ENCODE measurements at places on chromosomes 3 and 15. TPM values are rescaled to one million over a fixed set of nuclear protein-coding genes. Genes with fewer than 3 reads are reported as not detected.
A peak's percentile ranks its signal among the peaks of the same experiment; 100 is the strongest.

DNA sequence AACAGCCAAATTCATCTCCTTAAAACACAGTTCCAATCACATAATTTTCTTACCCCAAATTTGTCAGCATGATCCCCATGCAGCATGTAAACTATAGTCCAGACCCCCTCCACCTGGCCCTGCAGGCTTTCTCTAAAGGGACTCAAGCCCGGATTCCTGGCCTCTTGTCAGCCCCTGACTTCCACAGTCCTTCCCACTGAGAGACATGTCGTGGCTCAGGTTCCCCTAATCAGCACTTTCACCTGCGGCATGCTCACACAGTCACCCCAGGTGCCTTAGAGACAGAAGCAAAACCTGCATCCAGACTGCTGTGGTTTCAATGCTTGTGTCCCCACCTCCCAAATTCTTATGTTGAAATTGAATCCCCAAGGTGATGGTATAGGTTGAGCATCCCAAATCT, 372.7 kb upstream of the ATP10A start:
- H3K27me3 ChIP-seq: no peaks in the 10 kb centered on the region
- H3K4me3 ChIP-seq: no peak overlapping the region
- no peaks in the 10 kb centered on the region for H3K36me3 ChIP-seq

Gene MYRIP
- total RNA-seq: 1.3 TPM

DNA sequence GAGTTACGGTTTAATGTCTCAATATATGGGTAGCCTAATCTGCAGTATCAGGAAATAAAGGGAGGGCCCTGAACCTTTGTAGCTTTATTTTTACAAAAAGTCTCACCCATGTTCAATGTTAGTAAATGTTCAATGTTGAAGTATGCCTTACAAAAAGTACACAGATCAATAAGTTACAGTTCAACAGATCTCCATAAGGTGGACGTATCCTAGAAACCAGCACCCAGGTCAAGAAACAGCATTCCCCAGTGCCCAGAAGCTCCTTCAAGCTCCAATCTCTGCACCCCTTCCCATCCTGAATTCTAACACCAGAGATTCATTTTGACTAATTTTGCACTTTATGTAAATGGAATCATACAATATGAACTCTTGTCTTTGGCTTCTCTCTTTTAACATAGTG, 31.3 kb downstream of the COLQ start:
- H3K36me3 ChIP-seq: no peaks in the 10 kb centered on the region
- no peaks in the 10 kb centered on the region for H3K4me1 ChIP-seq
- no peaks in the 10 kb centered on the region for H3K27me3 ChIP-seq
- H3K27ac ChIP-seq: no peak overlapping the region

DNA sequence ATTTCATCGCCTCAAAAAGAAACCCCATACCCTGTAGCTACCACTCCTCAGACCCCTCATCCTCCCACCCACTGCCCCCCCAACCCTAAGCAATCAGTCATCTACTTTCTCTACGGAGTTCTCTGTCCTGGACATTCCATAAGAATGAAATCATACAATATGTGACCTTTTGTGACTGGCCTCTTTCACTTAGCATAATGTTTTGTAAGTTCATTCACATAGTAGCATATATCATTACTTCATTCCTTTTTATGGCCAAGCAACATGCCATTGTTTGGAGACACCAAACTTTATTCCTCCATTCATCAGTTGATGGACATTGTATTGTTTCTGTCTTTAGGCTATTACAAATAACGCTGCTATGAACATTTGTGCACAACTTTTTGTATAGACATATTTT, 64.2 kb downstream of the TNIK start:
- H3K27me3 ChIP-seq: no peaks in the 10 kb centered on the region
- H3K27ac ChIP-seq: no peak overlapping the region
- no peak overlapping the region for H3K4me3 ChIP-seq
- no peak for DNase-seq
- H3K4me1 ChIP-seq: peaks cover 55% of the 10 kb centered on the region

GRCh38 chr3:120048355-120049041, 45.7 kb downstream of the GSK3B start:
- H3K27me3 ChIP-seq: no peaks in the 10 kb centered on the region
- H3K4me1 ChIP-seq: peaks cover 55% of the 10 kb centered on the region
- H3K4me3 ChIP-seq: no peak overlapping the region
- H3K27ac ChIP-seq: no peak overlapping the region
- no peak for DNase-seq
- H3K36me3 ChIP-seq: no peaks in the 10 kb centered on the region

DNA sequence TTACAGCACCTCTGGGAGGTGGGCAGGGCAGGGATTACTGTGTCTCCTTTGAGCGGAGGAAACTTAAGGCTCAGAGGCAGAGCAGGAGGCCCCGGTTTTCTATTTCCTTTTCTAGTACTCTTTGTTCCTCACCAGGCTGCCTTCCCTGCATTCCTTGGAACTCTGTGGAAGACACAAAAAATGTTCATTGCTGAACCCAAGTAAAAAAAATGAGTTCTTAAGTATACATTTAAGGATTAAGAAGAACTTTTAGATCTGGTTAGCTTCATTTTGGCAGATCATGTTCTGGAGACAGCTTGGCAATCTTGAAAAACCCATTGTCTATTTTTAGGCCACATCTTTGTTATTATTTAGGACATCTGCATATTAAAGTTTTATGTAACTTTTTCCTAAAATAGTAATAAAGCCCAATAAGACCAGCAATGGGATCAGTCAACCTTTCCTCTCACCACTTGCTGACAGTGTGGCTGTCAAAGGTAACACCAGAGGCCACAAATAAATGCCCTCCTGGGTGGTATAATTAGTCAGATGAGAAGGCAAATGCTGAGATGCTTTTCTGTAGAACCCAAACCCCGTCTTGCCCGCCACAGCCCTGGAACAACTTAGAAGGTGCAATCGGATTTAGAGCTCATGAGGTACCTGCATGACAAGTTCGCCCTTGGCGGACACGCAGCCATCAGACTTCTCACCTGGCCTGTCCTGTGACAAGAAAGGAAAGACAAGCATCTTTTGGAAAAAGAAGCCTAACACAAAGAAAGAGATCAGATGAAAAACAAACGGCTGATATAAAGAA, 97.2 kb downstream of the DGKG start:
- no peak for DNase-seq
- H3K27ac ChIP-seq: no peak overlapping the region

- peak overlapping the region; percentile 10 for H3K27ac ChIP-seq
- H3K4me3 ChIP-seq: no peak overlapping the region
- H3K27me3 ChIP-seq: no peaks in the 10 kb centered on the region
- peaks cover 4% of the 10 kb centered on the region for H3K4me1 ChIP-seq
- H3K36me3 ChIP-seq: no peaks in the 10 kb centered on the region
Observed at GRCh38 chr3:169510693-169511010, 152.9 kb downstream of the MECOM start.

- no peak for DNase-seq
- H3K27ac ChIP-seq: no peak overlapping the region
- H3K27me3 ChIP-seq: no peaks in the 10 kb centered on the region
- peaks cover 48% of the 10 kb centered on the region for H3K36me3 ChIP-seq
- H3K4me3 ChIP-seq: no peak overlapping the region
Observed at GRCh38 chr15:47764666-47765065, 47.4 kb downstream of the SEMA6D start.

Gene ALDH1A3
- 5.8 TPM for total RNA-seq

DNA sequence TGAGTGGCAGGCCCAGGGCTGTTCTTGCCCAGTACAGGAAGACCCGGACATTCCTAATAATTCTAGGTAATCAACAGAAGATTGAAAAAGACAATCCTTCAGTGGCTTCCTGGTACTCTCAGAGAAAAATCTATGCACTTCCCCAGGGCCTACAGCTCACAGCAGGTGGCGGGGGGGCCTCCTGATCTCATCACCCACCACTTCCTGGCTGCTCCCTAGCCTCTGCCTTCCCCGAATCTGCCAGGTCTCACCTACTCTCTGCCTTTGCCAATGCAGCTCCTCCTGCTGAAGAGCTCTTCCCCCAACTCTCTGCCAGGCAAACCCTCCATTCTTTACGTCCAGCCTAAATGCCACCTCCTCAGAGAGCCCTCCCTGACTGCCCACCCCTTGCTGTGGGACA, 37.5 kb downstream of the EHD4 start:
- H3K36me3 ChIP-seq: peaks cover 12% of the 10 kb centered on the region
- peaks cover 98% of the 10 kb centered on the region for H3K4me1 ChIP-seq
- no peak overlapping the region for H3K4me3 ChIP-seq
- H3K27me3 ChIP-seq: no peaks in the 10 kb centered on the region
- peak overlapping the region; percentile 85 for H3K27ac ChIP-seq

Gene MST1
- 4.6 TPM for total RNA-seq

DNA sequence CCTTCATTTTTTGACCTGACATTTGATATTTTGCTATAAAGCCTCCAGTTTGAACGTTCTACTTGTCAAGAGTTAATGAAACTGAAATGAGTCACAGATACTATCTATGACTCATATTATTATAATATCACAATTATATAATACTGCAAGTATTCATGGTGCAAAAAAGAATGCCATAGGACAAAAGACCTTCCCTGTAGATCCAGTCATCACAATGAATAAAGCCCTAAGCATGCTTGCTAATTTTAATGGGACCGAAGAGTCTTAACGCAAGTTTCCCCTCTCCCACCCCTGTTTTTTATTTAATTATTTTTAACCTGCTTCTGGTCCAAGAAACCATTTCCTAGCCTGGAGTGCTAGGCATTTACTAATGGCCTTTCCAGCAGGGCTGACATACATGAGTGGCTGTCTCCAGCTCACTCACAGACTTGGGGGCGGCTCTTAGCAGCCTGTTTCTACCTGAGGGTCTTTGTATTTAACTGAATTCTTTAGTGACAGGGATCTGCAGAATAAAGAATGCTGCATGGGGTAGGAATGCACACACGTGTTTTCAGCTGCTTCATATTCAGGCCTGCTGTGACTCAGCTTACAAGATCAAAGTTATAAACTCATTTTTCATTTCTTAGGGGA, 61.2 kb downstream of the THBS1 start:
- no peak overlapping the region for H3K27ac ChIP-seq
- no peak overlapping the region for H3K4me3 ChIP-seq
- DNase-seq: no peak
- H3K27me3 ChIP-seq: no peaks in the 10 kb centered on the region
- no peaks in the 10 kb centered on the region for H3K4me1 ChIP-seq

- no peak for DNase-seq
- H3K4me1 ChIP-seq: peaks cover 49% of the 10 kb centered on the region
- H3K27ac ChIP-seq: peak overlapping the region; percentile 98
Observed at GRCh38 chr3:136194409-136195257, 1.5 kb downstream of the MSL2 start.

- peaks cover 7% of the 10 kb centered on the region for H3K4me1 ChIP-seq
- H3K27ac ChIP-seq: no peak overlapping the region
- DNase-seq: no peak
- no peaks in the 10 kb centered on the region for H3K27me3 ChIP-seq
Observed at GRCh38 chr3:66270288-66270687, 49.5 kb downstream of the SLC25A26 start.

Gene TNIK
- 43.5 TPM for total RNA-seq

Gene CYP19A1
- total RNA-seq: not detected

GRCh38 chr3:195893044-195893395, 15.3 kb downstream of the TNK2 start:
- no peaks in the 10 kb centered on the region for H3K27me3 ChIP-seq
- peak overlapping the region; percentile 94 for H3K27ac ChIP-seq
- peak; percentile 82 for DNase-seq
- no peaks in the 10 kb centered on the region for H3K36me3 ChIP-seq
- H3K4me1 ChIP-seq: peaks cover 64% of the 10 kb centered on the region
- peak overlapping the region; percentile 24 for H3K4me3 ChIP-seq

GRCh38 chr15:88900309-88900981, 5.1 kb upstream of the HAPLN3 start:
- no peak overlapping the region for H3K4me3 ChIP-seq
- no peaks in the 10 kb centered on the region for H3K27me3 ChIP-seq
- DNase-seq: no peak
- peaks cover 35% of the 10 kb centered on the region for H3K4me1 ChIP-seq
- no peaks in the 10 kb centered on the region for H3K36me3 ChIP-seq
- H3K27ac ChIP-seq: no peak overlapping the region

Gene GOLGA8J
- 0.98 TPM for total RNA-seq

DNA sequence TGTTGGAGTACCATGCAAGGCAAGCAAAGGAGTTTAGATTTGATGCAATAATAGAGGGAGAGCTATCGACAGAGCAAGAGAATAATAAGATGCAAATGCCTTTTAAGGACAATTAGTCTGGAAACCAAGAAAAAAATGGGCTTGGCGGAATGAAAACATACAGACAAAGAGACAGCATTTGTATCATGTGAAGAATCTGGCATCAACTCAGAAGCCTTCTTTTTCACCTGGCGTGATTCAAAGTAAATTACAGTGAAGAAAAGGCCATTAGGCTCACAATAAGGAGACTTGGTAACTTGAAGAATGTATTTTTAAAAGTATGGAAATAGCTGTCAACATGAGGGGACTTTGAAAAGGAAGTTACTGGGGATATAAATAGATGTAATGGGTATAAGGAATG, 521.2 kb upstream of the GOLIM4 start:
- H3K4me1 ChIP-seq: no peaks in the 10 kb centered on the region
- H3K4me3 ChIP-seq: no peak overlapping the region

Gene IQCH
- 0.89 TPM for total RNA-seq

Gene MAP1A
- total RNA-seq: 54.1 TPM

DNA sequence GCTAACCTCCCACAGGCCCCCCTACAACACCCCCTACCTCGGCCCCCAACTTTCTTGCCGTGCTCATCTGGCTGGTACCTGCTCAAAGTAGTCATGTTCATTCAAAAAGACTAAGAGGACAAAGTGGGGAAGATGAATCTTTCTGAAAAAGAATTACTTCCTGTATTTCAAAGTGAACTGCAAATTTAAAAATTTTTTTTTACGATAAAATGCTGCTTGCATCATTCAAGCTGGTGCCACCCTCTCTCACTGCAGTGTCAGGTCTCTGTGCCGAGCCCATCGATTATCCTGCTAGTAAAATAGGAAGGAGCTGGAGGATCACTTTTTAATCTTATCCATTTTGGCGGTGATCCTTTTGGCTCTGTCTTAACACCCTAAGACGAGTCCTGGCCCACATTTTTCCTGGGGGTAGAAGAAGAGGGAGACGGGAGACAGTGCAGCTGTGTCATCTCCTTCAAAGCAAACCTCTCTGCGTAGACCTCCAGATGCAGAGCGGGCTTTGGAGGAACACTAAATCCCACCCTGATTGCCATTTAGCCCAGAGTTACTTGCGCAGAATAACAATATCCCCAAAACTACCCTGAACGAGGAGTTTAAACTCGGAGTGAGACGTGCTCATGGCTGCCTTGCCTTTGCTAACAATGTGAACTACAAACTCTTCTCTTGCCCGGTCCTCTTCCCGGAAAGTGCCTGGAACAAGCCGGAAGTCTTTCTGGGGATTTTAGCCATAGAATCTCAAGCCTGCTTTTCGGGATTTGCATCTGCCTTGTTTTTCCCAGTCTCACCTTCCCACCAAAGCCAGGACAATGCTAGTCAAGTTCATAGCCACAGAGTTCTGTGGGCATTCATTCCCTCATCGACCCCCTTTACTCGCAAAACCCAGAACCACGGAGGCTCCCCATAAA, 66.2 kb upstream of the CGNL1 start:
- no peaks in the 10 kb centered on the region for H3K36me3 ChIP-seq
- no peak overlapping the region for H3K4me3 ChIP-seq
- H3K27me3 ChIP-seq: no peaks in the 10 kb centered on the region
- no peak for DNase-seq
- no peak overlapping the region for H3K27ac ChIP-seq

Gene CLDN18
- total RNA-seq: not detected

Data from heart right ventricle (tissue), 16 donors.